Activated CD4-positive, alpha-beta T cell treated with anti-CD3 and anti-CD28 coated beads, Interleukin-2, amount 50 U/mL, for 48 hours (primary cell): ENCODE measurements at places on chromosomes 12 and 14.

DNA sequence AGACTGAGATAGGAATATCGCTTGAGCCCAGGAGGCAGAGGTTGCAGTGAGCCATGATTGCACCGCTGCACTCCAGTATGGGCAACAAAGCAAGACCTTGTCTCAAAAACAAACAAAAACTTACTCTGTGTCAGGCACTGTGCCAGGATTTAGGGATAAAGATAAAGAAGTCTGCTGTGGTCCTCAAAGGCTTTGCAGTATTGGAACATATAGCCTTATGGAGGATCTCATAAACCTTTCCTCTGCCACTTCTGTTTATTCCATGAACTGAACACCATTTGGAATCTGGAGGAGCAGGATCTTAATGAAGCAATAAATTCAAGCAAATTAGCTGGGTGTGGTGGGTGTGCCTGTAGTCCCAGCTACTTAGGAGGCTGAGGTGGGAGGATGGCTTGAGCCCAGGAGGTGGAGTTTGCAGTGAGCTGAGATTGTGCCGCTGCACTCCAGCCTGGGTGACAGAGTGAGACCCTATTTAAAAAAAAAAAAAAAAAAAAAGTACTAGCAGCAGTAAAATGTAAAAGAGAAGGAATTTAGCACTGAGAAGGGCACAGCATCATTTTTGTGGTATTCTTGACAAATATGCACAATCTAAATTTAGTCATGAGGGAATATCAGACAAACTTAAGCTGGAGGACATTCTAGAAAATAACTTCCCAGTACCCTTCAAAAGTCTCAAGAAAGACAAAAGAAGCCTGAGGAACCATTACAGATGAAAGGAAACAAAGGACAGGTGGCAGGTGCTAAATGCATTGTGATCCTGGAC lies 27.1 kb downstream of the BMAL2 start:
- DNase-seq = no peak

- no peak for DNase-seq
These were observed 3.1 kb downstream of the LRFN5 start for GRCh38 chr14:41609704-41610183.

- no peak for DNase-seq
These were observed 29.7 kb downstream of the CLEC1A start for GRCh38 chr12:10069099-10069498.

- DNase-seq = peak; percentile 49
These were observed 629 bp downstream of the PRDM4 start for GRCh38 chr12:107760207-107760808.

DNA sequence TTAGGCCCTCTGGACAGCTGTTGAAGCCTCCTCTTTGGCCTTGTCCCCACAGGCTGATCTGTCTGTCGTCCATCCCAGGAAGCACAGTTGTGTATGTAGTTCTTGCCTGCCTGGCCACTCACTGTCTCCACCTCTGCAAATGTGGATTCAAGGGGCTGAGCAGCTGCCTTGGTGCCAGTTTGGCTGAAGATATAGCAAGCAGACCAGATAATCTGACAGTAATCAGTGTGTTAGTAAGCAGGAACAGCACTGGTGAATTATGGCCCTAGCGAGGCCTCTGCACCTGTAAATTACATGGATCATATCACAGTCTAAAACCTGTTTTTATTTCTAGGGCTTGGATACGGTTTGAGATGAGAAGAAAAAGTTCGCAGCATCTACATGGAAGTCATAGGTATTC lies 282.5 kb upstream of the NOS1 start:
- DNase-seq = no peak

GRCh38 chr12:11601647-11602046 lies 47.8 kb upstream of the ETV6 start:
- no peak for DNase-seq

DNA sequence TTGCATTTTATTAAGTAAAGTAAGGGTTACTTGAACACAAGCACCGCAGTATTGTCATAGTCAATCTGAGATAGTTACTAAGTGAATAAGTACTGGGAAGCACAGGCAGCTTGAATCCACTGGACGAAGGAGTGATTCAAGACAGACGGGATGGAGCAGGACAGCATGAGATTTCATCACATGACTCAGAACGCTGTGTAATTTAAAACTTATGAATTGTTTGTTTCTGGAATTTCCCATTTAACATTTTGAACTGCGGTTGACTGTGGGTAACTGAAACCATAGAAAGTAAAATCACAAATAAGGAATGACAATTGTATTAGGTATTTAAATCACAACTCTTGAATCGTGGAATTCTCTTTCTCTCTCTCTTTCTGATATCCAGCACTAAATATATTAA lies 1630.4 kb upstream of the SEL1L start:
- no peak for DNase-seq

GRCh38 chr14:99945732-99946651 lies 119.2 kb upstream of the EVL start:
- no peak for DNase-seq

GRCh38 chr12:76692846-76693245 lies 71.1 kb upstream of the ZDHHC17 start:
- no peak for DNase-seq

DNA sequence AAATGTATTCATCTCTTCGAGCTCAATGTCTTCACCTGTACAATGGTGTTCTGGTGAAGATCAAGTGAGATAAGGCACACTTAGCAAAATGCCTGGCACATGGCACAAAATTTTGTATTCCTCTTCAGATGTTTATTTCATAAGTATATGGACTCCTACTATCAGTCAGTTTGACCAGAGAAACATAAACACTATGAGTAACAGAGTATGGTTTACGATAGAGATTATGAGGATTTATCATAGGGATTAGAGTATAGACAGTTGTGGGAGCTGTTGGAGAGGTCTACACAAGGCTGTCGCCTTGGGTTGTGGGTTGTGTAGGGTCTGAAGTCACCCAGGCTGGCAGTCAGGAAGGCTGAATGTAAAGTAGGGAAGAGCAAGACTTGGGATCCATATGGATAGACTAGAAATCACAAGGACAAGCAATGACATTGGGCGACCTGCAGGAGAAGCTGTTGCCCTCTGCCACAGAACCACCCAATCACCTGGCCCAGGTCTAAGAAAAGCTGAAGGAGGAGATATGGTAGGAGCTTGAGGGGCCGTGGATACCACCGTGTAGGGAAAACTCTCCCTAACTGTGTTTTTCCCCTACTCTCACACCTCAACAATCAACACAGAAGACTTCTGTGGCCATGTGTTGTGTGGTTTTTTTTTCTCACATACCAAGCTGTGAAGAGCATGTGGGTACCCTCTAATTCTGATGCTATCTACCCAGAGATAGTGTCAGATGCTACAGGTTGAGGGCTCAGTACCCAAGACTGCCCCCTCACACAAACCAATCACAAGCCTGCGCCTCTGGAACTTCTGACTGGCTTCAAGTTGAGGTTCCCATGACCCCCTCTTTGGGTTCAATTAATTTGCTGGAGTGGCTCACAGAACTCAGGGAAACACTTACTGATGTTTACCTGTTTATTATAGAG lies 27.2 kb upstream of the RESF1 start:
- DNase-seq = no peak

DNA sequence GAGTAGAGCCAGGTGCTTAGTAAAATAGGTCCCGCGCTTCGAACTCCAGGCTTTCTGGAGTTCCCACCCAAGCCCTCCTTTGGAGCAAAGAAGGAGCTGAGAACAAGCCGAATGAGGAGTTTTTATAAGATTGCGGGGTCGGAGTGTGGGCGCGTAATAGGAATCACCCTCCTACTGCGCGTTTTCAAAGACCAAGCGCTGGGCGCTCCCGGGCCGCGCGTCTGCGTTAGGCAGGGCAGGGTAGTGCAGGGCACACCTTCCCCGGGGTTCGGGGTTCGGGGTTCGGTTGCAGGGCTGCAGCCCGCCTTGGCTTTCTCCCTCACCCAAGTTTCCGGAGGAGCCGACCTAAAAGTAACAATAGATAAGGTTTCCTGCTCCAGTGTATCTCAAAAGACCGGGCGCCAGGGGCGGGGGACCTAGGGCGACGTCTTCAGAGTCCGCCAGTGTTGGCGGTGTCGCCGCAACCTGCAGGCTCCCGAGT lies 3.6 kb downstream of the SSTR1 start:
- no peak for DNase-seq

DNA sequence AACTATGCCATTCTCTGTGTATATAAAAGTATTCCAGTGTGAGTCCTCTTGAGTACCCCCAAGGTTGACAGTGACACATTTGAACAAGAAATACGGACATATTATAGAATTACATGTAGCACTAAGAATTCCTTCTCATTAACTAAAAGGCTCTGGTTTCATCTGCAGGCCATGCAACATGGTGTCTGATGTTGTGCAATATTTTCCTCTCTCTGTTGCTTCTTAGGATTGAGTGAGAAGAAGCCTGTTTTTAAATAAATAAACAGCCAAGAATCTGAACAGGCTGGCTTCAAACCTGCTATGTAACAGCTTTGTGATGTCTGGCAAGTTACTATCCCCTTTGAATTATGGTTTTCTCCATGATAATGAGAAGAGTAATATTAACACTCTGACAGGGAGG lies 22.2 kb upstream of the CCER1 start:
- no peak for DNase-seq

- DNase-seq = no peak
These were observed 7.7 kb downstream of the ANKRD9 start for GRCh38 chr14:102501751-102502315.

- no peak for DNase-seq
These were observed 2.8 kb upstream of the FRS2 start for GRCh38 chr12:69467366-69467765.

DNA sequence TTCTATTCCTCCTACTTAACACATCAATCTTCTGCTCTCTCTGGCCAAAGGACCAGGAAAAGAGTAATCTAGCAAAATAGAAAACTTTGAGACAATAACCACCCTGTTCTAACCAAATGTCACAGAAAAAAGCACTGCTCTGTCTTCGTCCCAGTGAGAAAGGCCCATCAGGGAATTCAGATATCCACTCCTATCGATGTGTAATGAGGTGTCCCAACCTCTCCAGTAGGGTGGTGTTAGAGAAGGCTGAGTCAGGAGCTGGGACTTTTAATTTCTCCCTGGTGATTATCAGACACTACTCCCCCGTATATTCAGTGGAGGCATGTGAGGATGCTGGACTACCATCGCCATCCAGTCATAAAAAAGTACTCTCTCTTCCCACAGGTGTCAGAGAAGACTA lies 130.3 kb downstream of the TMTC3 start:
- no peak for DNase-seq

DNA sequence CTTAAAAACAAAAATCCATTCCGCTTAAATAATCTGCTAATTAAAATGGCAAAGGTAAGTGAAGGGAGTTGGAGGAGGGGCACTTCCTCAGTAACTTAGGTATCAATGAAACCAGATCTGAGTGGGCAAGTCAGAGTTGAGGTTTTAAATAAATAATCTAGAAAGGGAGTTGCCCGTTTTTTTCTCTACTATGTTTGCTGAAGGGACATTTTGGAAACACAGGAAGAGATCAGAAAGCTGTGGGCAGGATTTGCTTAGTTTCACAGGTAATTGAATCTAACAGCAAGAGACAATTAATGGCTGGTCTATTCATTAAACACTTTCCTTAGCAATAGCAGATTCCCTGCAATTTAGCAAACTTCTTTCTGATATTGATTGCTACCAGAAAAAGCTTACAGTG lies 186.0 kb upstream of the ABCD2 start:
- no peak for DNase-seq

DNA sequence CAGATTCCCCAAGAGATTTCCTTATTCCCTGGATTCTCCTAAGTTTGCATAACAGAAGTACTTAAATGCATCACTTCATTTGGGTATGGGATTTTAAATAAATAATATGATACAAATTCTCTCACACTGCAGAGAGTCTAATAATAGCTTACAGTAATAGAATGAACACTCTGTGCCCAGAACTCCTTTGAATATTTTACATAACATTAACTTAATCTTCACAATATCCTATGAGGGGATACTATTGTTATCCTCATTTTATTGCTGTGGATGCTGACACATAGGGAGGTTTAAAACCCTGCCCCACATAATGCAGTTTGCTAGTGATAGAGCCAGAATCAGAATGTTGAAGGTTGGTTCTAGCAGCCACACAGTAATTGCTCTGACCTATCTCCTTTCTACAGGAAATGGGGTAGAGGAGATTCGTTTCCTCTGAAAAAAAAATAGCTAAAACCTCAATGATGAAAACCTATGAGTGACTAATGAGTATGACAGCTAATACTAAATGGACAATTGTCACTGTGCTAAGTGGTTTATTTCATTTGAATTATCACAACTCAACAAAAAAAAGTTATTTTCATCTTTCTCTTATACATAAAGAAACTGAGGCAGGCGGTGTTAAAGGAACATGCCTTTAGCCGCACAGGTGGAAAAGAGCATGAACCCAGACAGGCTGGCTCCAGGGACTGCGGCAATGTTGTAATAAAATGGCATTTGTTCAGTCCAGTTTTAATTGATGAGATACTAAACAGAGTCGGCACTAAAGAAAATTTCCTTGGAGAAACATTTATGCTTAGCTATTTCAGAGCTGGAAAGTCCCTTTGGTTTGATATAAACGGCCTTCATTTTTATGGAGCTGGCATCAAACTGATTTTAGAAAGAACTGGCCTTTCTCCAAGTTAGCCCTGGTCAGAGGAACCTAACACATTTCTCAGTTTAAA lies 880.9 kb downstream of the NRXN3 start:
- DNase-seq = no peak

DNA sequence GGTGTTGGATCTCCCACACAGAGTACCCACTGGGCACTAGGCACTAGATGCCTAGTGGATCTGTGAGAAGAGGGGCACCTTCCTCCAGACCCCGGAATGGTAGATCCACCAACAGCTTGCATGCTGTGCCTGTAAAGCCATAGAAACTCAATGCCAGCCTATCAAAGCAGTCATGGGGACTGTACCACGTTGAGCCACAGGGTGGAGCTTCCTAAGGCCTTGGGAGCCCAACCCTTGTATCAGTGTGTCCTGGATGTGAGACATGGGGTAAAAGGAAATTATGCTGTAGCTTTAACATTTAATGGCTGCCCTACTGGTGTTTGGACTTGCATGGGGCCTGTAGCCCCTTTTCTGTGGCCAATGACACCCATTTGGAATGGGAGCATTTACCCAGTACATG lies 1024.9 kb downstream of the TMEM121 start:
- no peak for DNase-seq

DNA sequence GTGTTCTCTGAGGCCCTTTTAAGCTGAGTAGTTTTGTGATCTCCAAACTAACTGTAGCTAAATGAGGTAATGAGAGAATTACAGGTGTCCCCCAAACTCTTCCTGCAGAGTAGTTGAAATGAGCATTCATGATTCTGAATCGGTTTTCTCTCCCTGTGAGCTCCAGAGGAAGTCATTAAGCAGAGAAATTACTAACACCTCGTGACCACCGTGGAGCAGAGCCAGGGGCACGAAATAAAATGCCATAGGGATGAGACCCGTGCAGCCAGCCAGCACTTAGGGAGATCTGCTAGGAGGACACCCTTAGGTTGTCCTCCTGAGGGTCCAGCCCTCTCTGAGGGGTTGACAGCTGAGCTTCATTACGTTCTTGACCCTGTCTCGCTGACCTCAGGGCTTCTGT lies 79.5 kb downstream of the SLC25A47 start:
- no peak for DNase-seq

- DNase-seq = no peak
These were observed 83.6 kb upstream of the DIO3 start for GRCh38 chr14:101477648-101478047.

- DNase-seq = no peak
These were observed 24.5 kb upstream of the TSPAN11 start for GRCh38 chr12:30902001-30902400.

GRCh38 chr12:43969882-43970281 lies 134.0 kb downstream of the TMEM117 start:
- DNase-seq = no peak
